Urinary bladder (tissue), 4 donors: ENCODE measurements at places on chromosomes 16 and 17.

DNA sequence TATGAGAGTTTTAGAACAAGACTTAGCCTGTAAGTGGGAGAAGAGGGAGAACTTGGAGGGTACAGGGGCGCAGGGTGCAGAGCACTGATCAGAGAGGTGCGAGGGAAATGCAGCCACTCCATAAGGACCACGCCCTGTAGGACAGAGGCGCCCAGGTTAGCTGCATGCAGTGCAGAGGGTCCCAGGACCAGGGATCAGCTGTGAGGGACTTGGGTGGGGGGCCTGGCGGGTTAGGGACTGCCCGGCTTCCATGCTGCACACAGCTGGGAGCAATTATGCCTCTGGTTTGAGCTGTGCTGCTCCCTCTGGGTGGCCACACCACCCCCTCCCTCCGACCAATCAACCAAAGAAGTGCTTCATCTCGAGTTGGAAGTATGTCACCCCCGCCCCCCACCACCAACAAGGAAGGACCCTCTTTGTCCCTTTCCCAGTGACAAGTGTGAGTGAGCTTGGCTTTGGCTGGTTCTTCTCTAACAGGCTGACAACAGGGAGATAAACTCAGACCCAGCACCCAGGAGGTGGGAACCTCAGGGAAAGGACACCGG is 22.2 kb upstream of the CLEC18A start:
- DNase-seq = no peak

- no peak for DNase-seq
Observed at GRCh38 chr17:40178021-40178601, 841 bp downstream of the RAPGEFL1 start.

DNA sequence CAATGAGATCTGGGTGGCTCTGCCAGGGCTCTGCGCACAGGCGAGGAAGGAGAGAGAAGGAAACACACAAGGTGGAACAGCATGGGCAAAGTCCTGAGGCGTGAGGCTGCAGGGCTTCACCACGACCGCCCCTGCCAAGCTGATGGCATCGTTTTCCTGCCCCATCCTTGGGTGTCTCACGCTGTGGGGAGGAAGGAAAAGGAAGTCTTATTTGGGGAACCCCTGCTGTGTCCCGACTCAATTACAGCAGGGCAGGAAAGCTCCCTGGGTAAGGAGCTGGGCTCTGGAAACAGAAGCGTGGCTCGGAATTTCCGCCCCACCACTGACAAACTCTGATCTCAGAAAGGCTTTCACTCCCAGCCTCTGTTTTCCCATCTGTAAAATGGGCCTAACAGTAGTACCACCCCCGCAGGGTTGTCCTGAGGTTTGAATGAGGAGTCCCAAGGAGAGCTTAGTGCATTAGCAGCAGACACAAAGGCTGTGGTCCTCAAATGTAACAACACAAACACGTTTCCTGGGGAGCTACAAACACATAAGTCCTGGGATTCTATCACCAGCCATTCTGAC is 3.2 kb upstream of the CDH5 start:
- no peak for DNase-seq

- DNase-seq = no peak
Observed at GRCh38 chr16:84378567-84378966, 10.2 kb downstream of the ATP2C2 start.

DNA sequence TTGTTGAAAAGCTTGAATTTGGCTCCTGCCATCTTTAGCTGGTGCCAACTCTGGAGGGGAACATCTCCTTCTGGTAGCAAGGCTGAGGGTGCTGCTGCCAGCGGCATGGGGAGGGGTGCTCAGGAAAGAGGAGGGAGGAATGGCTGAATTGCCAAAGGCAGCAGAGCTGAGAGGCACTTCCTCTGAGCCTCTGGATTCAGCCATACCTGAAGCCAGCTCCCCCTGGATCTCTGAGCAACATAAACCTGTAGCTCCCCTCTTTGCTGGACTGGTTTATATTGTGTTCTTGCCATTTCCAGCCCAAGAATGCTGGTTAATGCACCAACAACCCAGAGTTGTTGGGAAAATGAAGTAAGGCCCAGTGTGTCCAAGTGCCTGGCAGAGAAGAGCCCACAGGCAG is 7.4 kb downstream of the MEFV start:
- DNase-seq = no peak

GRCh38 chr17:1179818-1180742 is at the start of gene ABR:
ABR (minus strand) TSS chr17:1179981; CDS start chr17:1179727, 254 bp downstream.
- DNase-seq = no peak

GRCh38 chr17:62916684-62917571 is 49.1 kb upstream of the TANC2 start:
- DNase-seq = no peak

DNA sequence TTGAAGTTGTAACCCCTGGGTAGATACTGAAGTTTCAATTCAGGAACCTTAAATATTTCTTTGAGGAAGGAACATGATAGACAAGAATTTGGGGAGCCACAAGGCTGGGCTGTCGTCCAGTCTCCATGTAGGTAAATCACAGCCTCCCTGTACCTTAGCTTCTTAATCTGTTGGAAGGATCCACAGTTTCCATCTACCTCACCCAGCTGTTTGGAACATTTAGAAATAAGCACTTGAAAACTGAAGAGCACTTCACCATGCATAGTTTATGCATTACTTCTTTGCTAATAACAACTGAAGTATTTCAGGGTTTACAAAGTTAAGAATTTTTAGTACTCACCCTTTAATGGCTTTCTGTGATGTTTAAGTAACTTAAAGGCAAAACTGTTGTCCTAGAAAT is 17.2 kb downstream of the TXNDC11 start:
- no peak for DNase-seq

DNA sequence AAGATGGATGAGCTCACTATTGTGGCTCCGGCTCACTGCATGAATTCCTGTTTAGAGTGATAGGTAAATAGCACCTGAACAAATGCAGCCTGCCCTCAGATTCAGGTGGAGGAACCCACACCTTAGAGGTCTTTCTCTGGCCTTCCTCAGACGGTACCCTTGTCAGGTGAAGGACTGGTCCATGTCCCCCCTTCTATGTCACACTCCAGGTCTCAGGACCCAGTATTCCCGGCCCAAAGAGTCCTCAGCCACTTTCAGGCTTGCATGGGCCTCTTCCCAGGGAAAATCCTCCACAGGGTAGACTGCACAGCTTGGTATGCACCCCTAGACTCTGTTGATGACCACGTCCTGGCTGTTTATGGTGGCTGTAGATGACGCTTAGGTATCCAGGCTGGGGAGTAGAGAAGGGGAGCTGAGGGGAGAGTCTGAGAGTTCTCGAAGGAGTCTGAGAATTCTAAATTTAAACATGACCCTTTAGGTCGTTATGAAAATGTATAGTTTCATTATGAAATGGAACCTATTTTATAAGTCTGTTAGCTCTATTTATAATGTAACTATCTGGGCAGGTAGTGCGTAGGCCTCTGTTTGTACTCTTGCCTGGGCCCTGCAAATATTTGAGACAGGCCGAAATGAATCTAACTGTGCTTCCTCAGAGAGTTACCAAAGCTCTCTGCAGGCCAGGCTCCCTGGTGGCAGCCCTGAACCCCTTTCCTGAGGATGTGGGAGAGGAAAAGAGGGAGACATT is 32.5 kb upstream of the CCR7 start:
- DNase-seq = no peak

GRCh38 chr16:4077174-4077649 is 39.0 kb downstream of the ADCY9 start:
- no peak for DNase-seq

- no peak for DNase-seq
Observed at GRCh38 chr17:60416368-60416925, 5.8 kb upstream of the CHCT1 start.

DNA sequence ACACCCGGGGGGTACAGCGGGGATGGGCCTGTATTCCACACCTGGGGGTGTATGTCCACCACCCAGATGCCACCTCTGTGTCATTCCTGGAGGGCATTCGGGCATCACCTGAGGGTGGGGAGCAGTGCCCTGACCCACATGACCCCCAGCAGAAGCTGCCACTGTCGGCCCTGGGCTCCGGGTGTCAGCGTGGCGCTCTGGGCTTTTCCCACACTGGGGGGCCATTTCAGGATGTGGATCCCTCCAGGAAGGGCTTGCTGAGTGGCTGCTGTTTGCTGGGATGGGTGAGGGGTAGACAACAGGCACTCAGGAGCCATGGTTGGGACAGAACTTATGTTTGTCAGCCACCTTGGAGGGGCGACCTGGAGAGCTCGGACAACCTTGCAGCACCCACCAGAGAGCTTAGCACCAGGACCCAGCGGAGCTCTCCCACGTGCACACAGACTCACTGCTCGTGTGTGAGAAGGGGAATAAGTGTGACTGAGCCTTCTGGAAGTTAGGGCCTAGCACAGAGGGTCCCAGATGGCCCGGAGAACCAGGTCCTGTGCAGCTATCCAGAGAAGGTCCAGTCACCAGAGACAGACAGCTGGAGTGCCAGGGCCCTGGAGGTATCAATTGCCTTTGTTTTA is 102.7 kb downstream of the METRNL start:
- DNase-seq = no peak

GRCh38 chr17:58215685-58216084 is 3.4 kb downstream of the MKS1 start:
- no peak for DNase-seq

GRCh38 chr16:1908983-1909382 is 9.2 kb downstream of the HS3ST6 start:
- DNase-seq = no peak

- DNase-seq = peak; percentile 35
Observed at GRCh38 chr16:80233097-80233835, 307.5 kb upstream of the DYNLRB2 start.

GRCh38 chr16:59698346-59699020 is 964.4 kb upstream of the GOT2 start:
- no peak for DNase-seq

DNA sequence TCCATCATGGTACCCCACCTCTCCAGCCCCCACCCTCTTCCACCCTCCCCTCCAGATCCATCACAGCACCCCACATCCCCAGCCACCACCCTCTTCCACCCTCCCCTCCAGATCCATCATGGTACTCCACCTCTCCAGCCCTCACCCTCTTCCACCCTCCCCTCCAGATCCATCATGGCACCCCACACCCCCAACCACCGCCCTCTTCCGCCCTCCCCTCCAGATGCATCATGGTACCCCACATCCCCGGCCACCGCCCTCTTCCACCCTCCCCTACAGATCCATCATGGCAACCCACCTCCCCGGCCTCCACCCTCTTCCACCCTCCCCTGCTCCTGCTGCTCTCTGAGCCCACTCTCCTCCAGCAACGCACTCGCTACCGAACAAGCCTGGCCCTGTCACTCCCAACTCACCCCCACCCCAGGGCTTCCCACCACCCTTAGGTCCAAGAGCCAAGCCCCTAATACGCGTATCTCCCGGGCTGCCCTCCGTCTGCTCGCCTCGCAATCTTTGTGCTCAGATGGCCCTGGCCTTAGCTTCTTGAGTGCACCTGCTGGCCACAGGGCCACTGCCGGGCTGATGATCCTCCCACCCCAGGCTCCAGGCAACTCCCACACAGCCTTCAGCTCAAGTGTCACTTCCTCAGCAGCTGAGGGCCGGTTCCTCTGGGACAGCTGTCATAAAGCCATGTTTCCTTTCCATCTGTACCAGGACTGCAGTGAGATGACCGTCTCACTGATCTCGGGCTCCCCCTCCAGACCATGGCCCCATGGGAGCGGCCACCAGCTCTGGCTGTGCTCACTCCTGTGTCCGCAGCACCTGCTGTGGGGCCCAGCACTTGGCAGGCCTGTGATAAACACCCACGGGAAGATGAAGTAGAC is 25.5 kb downstream of the KDM8 start:
- DNase-seq = no peak

DNA sequence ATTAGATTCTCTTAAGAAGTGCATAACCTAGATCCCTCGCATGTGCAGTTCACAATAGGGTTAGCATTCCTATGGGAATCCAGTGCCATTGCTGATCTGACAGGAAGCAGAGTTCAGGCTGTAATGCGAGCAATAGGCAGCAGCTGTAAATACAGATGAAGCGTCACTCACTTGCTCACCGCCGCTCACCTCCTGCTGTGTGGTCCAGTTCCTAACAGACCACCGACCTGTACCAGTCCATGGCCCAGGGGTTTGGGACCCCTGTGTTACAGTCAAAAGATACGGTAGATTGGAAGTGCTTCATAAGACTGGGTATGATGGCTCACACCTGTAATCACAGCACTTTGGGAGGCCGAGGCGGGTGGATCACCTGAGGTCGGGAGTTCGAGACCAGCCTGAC is 2.8 kb downstream of the STAT5A start:
- DNase-seq = no peak

- DNase-seq = peak; percentile 23
Observed at GRCh38 chr17:48678141-48678971, 44.0 kb downstream of the PRAC1 start.

DNA sequence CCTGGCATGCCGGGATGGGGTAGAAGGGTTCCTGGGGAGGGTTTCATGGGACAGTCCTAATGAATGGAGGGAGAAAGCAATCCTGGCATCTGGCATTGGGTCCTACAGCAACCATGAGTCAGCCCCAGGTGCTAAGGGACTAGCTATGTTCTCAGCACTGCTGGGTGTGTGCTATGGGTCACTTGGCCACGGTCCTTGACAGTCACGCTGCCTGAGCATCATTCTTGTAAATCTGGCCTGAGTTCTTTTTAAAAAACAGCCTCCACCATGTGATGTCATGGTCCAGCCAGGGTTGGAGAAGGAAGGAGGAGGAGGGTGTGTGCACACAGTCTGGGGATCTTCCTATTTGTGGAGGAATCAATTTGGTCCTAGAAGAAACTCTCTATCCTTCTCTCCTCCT is 6.2 kb upstream of the RAMP2 start:
- no peak for DNase-seq

GRCh38 chr16:17301593-17302135 is 169.1 kb downstream of the XYLT1 start:
- no peak for DNase-seq

- DNase-seq = no peak
Observed at GRCh38 chr16:82585675-82586074, 41.1 kb upstream of the CDH13 start.

- DNase-seq = no peak
Observed at GRCh38 chr17:19702217-19702641, 14.2 kb downstream of the SLC47A2 start.

- no peak for DNase-seq
Observed at GRCh38 chr16:11205065-11205699, 50.8 kb downstream of the SOCS1 start.

DNA sequence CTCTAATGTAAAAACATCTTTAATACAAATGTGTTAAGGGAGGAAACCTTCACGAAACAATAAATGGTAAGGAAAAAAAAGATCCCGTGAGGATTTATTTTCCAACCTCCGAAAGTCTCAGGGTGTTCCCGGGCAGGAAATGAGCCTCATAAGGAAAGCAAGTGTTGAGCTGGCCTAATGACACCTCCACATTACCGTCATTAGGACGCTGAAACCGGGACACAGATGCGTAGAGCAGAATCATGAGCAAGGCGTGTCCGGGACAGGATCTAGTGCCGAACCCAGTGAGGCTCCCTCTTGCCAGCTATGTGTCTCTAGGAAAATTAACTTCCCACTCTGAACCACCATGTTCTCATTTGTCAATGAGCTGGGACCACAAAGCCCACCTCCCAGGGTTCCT is 22.7 kb upstream of the CYTH1 start:
- DNase-seq = no peak

DNA sequence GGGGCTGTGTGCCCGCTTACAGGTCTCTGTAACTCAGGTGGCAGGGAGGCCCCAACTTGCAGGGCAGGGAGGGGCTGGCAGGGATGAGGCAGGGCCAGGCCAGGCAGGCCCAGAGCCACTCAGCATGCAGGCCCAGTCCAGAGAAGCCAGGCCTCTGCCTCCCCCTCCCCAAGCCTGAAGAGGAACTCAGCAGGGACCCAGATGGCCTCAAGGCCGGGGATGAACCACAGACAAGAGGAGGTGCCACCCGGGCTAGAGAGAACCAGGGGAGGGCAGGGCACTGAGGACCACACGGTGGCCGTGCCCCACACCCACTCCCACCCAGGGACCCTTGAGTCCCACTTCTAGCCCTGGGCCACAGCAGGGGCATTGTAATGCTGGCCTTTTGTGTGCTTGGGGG is 29.8 kb upstream of the EIF1 start:
- DNase-seq = no peak
